Skin of body (tissue), 3 donors: ENCODE measurements at places on chromosomes 7 and 10.

GRCh38 chr10:128796396-128796912 lies 670.2 kb upstream of the MKI67 start:
- no peak for DNase-seq

- DNase-seq: no peak
These were observed 128.1 kb upstream of the ANK3 start for GRCh38 chr10:60517805-60518204.

DNA sequence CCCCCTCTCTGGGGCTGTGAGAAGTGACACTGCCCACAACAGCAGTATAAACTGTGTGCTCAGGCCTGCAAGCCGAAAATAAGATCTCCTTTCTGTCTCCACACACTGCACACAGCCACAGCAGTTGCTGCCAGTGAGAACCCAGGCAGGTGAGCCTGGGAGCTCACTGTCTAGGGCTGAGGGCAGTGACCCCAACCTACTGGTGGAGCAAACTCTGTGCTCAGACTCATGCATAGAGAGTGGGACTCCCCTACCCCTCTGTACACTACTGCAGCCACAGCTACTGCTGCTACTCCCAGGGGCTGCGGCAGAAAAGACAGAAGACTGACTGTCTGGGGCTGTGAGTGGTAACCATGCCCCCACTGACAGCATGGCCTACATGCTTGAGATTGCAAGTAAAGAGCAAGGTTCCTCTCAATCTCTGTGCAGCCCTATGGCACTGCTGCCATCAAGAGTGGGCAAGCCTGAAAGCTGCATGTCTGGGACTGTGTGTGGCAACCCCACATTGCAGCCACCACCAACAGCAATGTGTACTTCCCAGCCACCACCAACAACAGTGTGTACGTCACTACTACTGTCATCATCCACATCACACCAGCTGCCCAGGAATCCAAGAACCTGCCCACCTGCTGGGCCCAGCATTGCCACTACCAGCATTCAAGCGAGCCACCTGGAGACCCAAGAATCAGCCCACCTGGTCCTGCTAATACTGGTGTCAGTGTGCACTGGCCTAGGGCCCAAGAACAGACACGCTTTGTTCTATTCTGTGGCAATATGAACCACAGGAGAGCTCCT lies 226.1 kb downstream of the XPNPEP1 start:
- DNase-seq: no peak

GRCh38 chr7:73520673-73521635 lies 1.1 kb downstream of the BAZ1B start:
- DNase-seq: no peak

GRCh38 chr10:117590101-117590875 lies 47.7 kb downstream of the EMX2 start:
- DNase-seq: no peak

DNA sequence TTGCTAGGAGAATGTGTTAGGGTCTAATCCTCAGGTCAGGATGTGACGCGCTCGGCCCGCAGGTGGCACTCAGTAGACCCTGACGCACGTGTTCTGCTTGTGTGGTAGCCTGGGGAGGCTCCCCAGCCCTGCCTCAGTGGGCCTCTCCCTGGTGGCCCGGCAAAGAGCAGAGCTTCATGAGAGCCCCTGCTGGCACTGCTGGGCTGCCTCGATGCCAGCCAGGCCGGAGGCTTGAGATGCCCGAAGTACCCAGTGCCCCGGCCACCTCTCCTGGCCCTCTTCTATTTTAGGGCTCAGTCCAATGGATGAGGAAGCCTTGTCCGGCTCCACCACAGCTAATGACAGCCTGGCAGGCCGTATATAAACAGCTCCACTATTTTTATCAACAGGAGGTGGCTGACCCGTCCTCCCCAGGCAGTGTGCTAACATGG lies 42.0 kb downstream of the PRF1 start:
- DNase-seq: no peak

DNA sequence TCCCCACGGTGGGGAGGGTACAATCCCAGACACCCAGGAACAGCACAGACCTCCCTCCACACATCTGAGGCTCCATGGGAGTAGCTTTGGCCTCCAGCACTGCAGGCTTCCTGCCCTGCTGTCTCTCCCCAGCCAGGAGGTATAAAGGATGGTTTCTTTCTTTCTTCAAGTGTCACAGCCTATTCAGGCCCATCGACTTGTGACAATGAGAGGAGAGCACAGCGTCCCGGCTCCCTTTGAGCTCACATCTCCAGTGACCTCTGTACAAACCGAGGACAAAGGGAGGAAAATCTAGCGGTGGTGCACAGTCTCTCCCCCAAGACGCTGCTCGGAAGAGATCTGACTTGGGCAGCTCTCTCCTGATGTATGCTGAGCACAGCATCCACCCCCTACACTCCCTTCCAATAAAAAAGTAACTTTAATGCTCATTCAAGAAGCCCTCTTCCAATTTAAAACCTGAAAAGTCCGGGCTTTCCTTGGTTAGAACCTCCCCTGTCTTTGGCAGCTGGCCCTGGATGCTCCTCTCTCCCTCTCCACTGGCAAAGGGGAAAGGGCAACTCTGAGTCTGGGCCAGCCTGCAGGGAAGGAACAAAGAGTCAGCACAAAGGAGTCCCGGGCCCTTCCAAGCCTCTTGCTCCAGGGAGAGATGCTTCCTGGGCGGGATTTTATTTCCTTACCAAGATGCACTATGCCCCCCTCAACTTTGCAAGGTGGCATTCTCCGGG lies 18.0 kb downstream of the CHST15 start:
- DNase-seq: no peak

DNA sequence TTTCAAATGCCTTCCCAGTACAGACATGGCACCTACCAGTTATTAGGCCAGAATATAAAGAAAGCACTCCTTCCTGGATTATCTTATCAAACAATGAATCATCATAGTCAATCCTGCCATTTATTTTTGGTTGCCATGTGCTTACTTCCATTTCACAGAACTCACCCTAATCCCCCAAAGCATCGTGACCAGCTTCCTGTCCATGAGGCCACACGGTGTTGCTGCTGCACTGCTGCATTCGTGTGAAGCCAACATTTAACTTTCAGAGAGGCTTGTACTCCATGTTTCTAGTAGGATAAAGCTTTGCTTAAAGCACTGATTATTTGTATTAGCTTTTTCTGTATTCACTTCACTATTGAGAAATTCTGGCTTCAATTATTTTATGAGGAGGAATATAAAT lies 14.4 kb downstream of the COL28A1 start:
- DNase-seq: no peak

DNA sequence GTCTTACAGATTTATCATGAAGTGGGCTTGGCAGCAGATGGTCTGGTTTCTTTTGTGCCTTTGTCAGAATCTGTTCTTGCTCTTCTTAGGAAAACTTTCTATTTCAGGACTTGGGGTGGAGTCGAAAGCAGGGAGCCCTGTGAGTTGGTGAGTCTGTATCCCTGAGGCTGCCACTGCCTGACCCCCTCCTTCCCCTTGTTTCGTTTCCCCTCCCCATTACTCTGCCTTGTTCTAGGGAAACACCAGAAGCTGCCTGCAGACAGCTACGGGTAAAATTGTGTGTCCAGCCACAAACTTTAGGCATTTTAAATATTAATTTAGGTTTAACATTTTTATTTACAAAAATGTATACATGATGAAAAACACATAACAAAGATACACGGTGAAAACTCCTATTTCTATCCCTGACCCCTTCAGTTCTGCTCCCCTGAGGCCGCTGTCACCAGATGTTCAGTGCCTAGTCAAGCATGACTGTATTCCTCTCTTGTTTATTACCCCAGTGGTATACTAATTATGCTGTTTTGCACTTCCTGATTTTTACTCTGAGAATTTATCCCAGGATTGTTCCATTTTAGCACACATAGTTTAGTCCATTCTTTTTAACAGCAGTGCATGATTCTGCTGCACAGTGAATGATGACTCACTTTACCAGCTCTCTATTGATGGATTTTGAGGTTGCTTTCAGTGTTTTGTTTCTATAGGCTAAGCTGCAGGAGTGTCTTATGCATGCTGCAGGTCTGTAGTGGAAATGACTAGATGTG lies 9.1 kb downstream of the TSPAN14 start:
- no peak for DNase-seq

DNA sequence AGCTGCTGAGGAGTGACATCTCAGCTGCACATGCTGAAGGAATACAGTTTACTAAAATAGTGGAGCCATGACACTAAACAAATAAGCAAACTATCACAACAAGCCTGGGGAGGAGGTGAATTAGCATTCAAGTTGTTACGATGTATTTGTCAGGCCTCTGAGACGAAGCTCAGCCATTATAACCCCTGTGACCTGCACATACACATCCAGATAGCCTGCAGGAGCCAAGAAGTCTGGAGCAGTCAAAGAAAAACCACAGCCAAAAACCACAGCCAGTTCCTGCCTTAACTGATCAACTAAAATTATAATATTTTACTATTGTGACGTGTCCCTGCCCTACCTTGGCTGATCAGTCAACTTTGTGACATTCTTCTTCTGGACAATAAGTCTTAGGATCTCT lies 68.6 kb downstream of the NSUN6 start:
- DNase-seq: no peak

DNA sequence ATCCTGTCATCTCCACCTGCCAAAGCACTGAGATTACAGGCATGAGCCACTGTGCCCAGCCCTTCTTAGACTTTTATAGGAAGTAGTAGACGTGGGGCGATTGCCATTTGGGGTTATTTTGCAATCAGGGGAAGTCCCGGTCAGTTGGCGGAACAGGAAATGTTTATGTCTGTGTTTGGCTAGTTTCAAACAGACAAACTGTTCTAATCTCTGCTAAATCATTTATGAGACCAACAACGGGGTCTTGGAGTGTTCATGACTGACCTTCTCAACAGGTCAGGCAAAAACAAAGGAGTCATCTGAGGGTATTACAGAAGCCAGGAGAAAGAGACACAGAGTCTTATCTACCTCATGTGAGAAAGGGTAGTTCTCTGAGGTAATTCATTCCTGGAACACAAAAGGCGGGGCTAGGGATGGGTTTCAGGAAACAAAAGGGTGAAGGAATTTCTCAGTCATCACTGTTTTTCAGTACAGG lies 6.6 kb upstream of the TPK1 start:
- no peak for DNase-seq

GRCh38 chr7:18940593-18941134 lies 176.8 kb downstream of the TWIST1 start:
- DNase-seq: no peak

DNA sequence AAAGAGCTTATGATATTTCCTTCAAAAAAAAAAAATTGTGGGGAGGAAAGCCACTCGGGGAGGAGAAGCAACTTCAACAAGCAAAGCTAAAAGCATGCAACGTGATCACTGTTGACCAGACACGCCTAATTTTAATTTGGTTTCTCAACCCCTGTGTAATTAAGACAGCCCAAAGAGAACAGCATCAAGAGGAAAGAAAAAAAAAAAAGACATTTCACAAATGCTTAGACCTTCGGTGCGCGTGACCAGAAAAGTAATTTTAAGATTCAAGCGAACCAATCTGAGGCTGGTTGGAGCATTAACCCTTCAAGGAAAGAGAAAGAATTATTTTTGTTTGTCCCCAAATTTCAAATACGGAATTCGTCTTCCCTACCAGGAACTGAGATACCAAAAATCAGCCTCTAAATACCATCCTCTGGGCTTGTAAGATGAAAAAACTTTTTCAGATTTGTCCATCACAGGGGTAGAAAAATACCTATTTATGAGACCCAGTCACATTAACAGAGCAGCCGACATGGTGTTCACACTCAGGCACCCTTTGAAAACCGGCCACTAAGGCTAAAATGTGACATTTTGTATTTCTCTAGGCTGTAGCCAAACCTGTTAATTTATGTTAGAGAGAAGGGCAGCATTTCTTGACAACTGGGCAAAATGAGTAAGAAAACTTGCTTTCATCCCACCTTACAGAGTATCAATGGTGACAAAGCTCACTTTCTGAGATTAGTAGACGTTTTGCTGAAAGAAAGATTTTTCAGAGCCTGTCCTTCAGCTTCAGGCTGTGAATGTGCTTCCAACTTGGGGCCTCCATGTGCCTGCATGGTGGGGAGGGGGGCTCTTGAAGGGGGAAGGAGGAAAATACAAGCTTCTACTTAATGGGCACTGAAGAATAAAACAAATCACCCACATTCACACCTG lies 179.9 kb upstream of the KLF14 start:
- no peak for DNase-seq

- no peak for DNase-seq
These were observed 129.8 kb downstream of the EGFR start for GRCh38 chr7:55148571-55148970.

DNA sequence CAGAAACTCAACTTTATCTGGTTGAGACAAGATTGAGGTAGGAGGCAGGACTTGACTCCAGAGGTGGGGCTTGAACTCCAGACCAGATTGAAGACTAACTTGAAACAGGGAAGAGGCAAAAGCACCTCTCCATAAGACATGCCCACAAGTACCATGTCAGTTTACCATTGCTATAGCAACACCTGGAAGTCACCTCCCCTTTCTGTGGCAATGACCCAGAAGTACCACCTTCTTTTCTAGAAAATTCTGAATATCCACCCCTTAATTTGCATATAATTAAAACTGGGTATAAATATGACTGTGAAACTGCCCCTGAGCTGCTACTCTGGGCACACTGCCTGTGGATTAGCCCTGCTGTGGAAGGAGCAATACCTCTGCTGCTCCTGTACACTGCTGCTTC lies 4.9 kb upstream of the TOMM7 start:
- no peak for DNase-seq

DNA sequence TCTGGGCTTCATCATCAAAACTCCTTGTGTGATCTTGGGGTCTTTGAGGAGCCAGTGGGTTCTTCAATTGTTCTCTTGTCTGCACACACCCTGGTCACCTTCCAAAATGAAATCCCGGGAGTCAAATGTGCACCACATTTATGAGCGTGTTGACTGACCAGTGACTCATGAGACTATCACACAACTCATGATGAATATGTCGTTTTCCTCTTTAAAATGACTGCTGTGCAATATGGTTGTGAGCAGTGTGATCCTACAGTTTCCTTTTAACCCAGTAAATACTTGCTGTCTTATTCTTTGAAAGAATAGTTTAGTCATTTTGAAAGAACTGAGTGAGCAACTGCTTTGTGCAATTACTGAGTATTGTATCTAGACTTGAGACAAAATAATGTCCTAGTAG lies 149.2 kb downstream of the DYNC1I1 start:
- no peak for DNase-seq
